ENCODE measurements at places on chromosomes 6 and 20.

- DNase-seq = no peak
These were observed 717.9 kb upstream of the POU3F2 start for GRCh38 chr6:98116455-98116854.

DNA sequence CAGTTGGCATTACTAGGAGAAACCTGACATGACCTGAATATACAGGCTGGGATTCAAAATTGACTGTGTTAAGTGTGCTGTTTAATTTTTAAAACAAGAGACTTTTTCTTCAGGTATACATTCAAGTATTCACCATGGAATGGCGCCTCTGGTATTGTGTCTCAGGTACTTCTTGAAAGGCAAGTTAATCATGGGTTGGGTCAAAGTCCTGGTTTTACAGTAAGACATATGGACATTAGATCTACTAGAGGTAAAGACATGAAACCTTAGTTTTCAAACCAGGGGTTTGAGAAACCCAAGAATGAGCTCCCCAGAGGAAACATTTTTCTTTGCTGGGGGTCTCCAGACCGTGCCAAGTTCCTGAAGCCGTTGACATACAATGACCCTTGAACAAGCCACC, 232.4 kb downstream of the SAMD5 start:
- no peak for DNase-seq

DNA sequence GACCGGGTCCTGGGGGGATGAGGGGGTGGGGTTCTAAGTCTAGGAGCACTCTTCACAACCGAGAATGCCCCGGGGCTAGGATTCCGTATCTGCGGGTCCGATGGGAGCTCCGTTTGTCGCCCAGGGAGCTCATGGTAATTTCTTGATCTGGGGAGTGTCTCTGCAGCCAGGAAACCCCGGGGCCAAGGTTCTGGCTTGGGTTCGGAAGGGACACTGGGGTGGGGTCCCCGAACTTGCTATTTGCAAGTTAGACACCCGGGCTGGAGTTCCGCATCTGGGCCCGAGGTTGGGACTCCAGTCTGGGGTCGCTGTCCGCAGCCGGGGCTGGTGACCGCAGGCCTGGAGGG, 397 bp downstream of the PEDS1 start:
- DNase-seq = no peak

DNA sequence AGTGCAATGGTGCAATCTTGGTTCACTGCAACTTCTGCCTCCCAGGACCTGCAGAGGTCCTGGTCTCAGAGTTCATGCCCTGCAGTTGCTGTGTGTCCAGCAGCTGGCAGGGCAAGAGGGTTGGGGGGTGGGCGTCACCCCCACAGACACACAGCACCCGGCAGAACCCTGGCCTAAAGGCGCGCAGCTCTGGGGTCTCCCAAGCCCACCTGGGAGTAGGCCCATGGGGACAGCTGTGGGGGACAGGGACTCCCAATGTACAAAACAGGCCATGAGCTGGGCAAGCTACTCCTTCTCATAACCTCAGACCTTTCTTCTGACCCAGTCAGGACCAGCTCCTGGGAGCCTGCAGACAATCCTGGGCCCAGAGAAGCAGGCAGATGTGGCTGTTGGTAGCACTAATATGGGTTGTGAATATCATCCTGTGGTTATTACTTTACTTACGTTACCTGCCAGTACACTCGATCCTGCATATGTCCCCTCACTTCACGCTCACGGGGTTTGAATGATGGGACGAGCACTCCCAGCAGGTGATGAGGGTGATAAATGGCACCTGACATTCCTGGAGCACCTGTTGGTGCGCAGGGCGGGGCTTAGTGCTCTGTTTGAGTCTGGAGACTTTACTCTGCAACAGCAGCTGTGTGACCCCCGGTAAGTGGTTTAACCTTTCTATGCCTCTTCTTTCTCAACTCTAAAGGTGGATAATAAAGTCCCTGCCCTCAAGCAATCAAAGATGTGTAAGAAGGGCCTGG, 39.9 kb upstream of the SULF2 start:
- no peak for DNase-seq

GRCh38 chr6:68958327-68958726, 323.2 kb downstream of the ADGRB3 start:
- DNase-seq = peak; percentile 11

GRCh38 chr20:48703511-48704219, 124.1 kb downstream of the PREX1 start:
- no peak for DNase-seq

GRCh38 chr6:124694139-124694705, 268.0 kb upstream of the RNF217 start:
- DNase-seq = no peak

DNA sequence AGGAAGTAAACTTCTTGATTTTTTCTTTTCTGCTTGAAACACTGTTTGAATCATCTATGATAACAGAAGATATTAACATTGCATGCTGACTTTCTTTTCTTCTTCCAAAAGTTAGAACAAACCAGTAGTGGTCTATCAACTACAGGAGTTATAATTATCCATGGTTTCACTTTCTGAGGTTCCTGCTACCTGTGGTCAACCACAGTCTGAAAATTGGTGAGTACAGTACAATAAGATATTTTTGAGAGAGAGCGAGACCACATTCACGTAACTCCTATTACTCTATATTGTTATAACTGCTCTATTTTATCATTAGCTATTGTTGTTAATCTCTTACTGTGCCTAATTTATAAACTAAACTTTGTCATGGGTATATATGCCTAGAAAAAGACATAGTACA, 86.1 kb downstream of the MAP7 start:
- DNase-seq = no peak

DNA sequence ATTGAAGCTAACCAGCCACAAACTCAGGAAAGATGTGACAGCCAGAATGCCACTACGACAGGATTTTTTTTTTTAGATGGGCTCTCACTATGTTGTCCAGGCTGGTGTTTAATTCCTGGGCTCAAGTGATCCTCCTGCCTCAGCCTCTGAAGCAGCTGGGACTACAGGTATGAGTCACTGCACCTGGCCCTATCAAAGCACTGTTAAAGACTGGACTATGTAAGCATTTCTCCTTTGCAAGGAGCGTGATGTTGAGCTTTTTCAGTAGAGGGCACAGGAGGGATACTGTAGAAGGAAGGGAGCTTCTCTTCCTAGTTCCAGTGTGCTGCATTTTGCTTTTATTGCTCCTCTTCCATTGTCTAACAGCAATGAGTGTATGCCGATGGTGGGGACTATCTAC, 35.8 kb downstream of the ZBTB9 start:
- DNase-seq = no peak

- no peak for DNase-seq
These were observed 5.9 kb upstream of the SLCO4A1 start for GRCh38 chr20:62636446-62636845.

DNA sequence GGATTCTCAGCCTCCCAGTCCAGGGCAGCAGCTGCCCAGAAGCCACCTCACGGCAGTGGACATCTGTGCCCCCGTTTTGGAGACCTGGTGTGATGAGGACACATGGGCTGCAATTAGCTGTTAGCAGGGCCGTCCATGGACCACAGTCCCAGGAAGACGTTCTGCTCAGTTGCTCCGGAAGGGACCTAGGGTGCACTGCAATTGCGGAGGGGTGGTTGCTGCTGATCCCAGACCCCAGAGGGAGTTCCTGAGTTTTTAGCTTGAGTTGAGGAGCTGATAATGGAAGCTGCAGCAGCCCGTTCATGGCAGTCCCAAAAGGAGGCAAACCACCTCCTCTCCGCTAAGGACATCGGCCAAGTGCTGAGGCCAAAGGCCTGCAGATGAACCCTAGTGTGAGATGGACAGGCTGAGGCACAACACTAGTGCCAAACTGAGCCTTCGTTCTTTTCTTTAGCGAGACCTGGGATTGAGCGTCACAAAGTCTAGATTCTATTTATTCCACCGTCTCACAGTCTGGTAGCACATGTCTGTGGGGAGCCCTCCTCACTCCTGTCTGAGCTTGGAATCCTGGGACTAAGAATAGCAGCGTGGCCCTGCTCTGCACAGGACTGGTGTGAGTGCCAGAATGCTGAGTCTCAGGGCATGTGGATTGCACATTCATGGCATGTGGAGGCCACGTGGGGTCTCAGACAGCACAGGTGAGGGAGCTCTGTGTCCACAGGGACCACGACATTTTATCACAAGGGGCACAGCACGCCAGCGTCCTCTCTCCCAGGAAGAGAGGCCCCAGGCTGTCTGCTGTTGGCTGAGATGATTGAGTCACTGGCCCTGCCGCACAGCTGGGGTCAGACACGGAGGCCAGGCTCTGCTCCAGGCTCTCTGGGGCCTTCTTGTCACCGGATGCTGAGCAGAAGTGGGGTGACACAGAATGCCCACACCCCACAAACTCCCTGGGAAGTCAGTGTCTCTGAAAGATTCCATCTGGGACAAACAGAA, 113.4 kb downstream of the PSMB1 start:
- DNase-seq = peak; percentile 29

DNA sequence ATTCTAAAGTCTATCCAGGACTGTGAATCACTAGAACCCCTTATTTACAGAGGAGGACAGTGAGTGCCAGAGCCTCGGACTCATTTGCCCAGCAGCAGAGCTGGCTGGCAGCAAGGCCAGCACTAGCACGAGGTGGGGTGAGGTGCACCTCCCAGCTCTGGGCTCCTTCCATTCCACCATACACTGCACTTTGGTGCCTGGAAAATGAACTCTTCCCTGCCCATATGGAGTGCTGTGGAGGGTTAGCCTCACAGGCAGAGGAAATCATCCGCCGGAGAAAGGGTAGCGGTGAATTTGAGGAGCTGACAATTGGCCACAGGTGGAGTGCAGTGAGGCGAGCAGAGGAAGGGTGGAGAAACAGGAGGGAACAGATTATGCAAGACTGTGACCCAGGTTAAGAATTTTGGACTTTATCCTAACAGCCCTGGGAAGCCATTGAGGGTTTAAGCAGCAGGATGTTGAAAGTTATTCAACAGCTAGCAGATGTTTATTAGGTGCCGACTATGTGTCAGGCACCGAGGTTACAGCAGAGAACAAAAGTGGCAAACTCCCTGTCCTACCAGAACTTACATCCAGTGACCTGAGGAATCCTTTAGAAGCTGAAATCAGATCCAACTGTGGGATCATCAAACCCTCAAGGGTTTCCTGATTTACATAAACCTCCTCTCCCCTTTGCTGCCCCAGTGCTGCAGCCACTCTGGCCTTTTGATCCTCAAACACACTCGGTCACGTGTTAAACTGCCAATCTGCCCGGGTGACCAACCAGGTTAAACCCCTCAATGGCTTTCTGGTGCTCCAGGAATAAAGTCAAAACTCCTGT, 6.2 kb downstream of the TRIM26 start:
- peak; percentile 34 for DNase-seq

DNA sequence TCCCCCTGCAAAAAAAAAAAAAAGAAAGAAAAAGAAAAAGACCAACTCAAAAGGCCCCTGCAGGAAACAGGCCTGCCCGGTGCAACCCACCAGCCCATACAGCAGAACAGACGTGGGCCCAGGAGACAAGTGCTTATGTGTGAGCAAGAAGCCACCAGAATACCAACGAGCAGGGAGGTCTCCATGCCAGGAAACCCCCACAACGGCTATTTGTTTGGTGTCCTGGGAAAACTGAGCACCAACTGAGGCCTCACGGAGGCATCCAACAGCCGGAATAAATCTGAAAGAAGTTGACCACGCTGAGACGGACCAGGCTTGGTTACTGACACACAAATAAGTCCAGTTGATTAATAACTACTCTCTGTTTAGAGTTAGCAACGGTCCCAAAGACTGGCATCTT, 29.7 kb downstream of the PTPRT start:
- DNase-seq = no peak

GRCh38 chr6:156916130-156916801, 139.1 kb downstream of the ARID1B start:
- no peak for DNase-seq

- DNase-seq = no peak
These were observed 8.0 kb upstream of the PMEPA1 start for GRCh38 chr20:57717797-57718196.

DNA sequence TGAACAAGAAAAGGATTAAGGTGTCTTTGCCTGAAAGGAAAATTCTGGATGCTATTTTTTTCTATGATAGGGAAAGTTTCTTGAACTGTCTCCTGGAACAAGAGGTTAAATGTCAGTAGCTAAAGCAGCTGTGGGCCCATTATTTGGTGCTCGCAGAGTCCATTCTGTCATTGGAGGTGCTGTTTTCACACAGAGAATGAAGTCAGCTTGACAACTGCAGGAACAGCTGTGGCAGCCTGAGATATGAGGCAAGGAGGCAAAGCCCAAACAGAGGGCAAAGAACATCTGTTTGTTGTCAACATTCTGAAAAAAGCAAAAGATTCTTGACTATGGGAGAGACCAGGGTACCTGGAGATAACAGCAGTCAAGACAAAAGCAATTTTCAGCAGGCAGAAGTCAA, 548.2 kb downstream of the KIF16B start:
- DNase-seq = no peak

DNA sequence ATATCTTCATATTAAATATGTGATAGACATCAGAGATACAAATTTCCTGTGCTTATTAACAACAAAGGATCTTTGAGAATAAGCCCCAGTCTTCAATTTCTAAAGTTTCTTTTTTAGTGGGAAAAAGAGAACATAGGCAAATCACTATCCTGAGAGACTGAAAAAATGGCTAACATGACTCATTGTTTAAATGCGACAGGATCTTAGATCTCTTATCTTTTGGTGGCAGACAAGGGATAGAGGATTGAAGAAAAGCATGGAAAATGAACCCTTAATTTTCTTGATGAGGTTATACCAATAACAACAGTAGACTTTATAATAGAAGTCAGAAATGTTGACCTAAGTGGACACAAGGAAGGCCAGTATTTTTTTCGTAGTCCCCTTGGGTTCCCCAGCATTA, 178.6 kb upstream of the MAP3K7 start:
- DNase-seq = no peak

GRCh38 chr6:97406633-97407032, 123.6 kb upstream of the MMS22L start:
- no peak for DNase-seq

GRCh38 chr6:148370176-148370575, 27.5 kb downstream of the SASH1 start:
- no peak for DNase-seq

- no peak for DNase-seq
These were observed 8.3 kb downstream of the CCM2L start for GRCh38 chr20:32018269-32019155.

DNA sequence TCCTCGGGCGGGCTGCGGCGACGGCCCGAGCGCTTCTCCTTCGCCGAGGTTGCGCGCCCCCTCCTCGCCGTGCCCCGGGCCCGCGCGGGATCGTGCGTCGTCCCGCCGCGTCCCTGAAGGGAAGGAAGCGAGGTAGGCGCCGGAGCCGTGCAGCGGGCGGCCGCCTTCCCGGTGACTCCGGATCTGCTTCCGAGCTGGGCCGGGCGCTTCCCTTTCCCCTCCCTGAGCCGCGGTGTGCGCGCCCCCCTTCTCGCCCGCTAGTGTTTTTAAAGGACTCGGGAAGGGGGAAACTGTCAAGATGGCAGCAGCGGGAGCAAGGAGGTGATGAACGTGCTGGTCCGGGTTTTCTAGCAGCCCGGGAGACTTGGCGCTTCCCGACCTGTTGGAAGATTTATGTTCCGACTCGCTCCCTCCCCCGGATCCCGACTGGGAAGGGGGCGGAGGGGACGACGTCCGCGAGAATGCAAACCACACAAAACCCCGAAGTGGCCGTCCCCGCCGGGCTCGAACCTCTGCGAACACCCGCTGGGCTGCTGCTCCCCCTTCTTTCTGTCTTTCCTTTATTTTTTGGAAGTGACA, 744 bp upstream of the FOXO3 start:
- DNase-seq = peak; percentile 73

GRCh38 chr20:59144179-59144830, 19.3 kb upstream of the ZNF831 start:
- no peak for DNase-seq
